Stomach (tissue), 19 donors: ENCODE measurements at places on chromosomes 3 and 15. TPM values are rescaled to one million over a fixed set of nuclear protein-coding genes. Genes with fewer than 3 reads are reported as not detected.
A peak's percentile ranks its signal among the peaks of the same experiment; 100 is the strongest.

DNA sequence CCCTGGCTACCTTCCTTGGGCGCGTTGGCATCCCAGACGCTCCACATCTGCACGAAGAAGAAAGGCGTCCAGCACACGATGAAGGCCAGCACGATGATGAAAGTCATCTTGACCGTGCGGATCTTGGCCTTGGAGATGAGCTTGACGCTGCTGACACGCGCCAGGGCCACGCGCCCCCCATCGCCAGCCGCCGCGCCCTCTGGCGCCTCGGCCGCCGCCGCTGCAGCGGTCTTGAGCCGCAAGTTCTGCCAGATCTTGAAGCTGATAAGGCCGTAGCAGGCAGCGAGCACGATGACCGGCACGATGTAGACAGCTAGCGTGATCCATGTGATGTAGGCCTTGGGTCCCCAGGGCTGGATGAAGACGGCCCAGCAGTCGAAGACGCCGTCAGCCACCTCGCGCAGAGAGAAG, 2.2 kb downstream of the OXTR start:
- no peak for DNase-seq
- H3K4me3 ChIP-seq: peak overlapping the region; percentile 46
- H3K27ac ChIP-seq: no peak overlapping the region
- no peaks in the 10 kb centered on the region for H3K36me3 ChIP-seq

GRCh38 chr3:168058481-168058880, 37.2 kb downstream of the GOLIM4 start:
- DNase-seq: no peak
- H3K4me1 ChIP-seq: peaks cover 30% of the 10 kb centered on the region
- no peaks in the 10 kb centered on the region for H3K27me3 ChIP-seq
- no peak overlapping the region for H3K27ac ChIP-seq
- no peak overlapping the region for H3K4me3 ChIP-seq

DNA sequence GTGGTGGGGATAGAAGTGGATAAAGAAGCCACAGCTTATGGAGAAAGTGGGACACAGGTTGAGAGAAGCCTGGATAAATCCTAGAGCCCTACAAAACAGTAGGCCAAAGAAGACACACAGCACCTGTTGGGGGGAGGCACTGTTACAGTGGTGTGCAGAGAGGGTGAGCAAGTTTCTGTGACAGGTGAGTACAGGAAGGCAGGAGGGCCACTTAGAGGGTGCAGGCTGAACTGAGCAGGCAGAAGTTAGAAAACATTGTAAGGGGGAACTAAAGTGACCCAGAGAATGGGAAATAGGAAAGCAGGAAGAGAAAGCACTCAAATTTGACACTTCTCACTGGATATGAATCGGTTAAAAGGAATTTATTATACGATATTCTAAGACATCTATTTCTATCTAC, 146.1 kb upstream of the TMCO5A start:
- no peaks in the 10 kb centered on the region for H3K36me3 ChIP-seq
- no peak overlapping the region for H3K4me3 ChIP-seq
- no peak for DNase-seq
- no peaks in the 10 kb centered on the region for H3K27me3 ChIP-seq
- no peak overlapping the region for H3K27ac ChIP-seq

HES1 gene
- 101 TPM for total RNA-seq

TP53BP1 gene
- 18.0 TPM for total RNA-seq

DNA sequence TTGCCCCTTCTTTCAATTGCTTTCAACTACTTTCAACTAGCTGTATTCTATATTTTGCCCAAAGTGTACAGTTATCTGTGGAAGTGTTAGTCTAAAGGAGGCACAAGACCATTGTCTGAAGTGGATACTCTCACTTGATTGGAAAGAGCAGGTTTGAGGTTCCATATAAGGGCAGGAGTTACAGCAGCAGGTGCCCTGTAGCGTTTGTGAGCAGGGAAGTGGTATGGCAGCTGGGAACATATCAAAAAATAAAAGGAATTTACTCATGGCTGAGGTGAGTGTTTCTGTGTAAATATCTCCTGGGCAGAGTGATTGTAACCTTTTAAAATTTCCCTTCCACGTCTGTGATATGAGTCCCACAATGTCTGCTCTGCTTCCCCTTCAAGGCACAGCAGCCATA, 38.5 kb upstream of the DNAJC13 start:
- H3K36me3 ChIP-seq: no peaks in the 10 kb centered on the region
- H3K27me3 ChIP-seq: no peaks in the 10 kb centered on the region
- no peak overlapping the region for H3K4me3 ChIP-seq
- no peak overlapping the region for H3K27ac ChIP-seq

DNA sequence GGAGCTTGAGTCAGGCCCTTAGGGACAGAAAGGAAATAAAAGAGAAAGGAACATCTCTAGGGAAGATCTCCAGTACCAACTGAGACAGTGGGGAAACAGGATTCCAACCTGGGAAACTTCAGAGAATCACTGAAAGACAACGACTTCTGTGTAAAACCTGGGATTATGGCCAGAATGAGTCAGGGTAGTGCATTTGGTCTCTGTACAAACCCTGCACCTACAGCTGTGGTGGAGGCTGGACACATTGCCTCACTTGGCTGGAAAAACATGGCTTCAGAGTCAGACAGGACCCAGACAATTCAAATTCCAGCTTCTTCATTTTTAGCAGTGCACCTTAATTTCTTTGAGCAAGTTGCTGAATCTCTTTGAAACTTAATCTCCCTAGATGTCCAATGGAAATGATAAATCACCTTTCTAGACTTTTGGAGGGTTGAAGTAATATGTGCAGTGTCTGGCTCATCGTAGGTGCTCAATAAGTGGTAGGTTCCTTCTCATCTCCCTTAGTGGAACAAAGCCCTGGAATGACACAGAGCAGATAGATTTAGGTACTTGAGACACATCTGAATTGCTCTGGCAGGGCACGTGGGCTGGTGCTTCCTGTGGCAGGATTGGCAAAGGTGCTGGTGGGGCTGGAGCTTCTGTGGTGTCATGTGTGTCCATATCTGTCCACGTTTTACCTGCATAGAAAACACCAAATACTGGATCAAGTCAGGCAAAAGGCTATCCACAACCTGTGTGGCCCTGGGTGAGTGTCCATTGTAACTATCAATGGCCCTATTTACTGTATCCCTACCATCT, 6.1 kb upstream of the CLSTN2 start:
- no peak overlapping the region for H3K4me3 ChIP-seq
- no peak for DNase-seq
- peaks cover 24% of the 10 kb centered on the region for H3K27me3 ChIP-seq
- no peaks in the 10 kb centered on the region for H3K36me3 ChIP-seq
- H3K27ac ChIP-seq: no peak overlapping the region

GRCh38 chr3:74479915-74480314, 134.5 kb downstream of the CNTN3 start:
- no peak overlapping the region for H3K4me3 ChIP-seq
- no peaks in the 10 kb centered on the region for H3K36me3 ChIP-seq
- DNase-seq: no peak
- no peak overlapping the region for H3K27ac ChIP-seq
- H3K4me1 ChIP-seq: no peaks in the 10 kb centered on the region

- DNase-seq: peak; percentile 76
- no peak overlapping the region for H3K4me3 ChIP-seq
- peak overlapping the region; percentile 41 for H3K27ac ChIP-seq
- no peaks in the 10 kb centered on the region for H3K36me3 ChIP-seq
These were observed 123.2 kb downstream of the BDH1 start for GRCh38 chr3:197432384-197433127.

DNA sequence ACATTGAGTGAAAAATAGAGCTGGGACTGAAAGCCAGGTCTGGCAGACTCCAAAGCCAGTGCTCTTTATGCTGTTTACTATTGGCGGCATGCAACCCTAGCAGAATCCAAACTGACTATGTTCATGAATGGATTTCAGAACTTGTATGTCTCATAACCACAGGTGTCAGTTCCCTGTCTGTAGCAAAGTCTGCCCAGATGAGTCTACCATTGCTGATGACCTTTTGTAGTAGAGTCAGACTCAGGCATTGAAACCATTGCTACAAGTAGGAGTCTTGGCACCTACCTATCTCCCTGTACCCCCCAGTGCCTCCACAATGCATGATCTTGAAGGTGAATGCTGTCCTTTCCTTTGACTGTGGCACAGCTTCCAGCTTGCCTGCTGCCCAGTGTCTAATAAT, 157.2 kb upstream of the ROPN1 start:
- no peak overlapping the region for H3K27ac ChIP-seq
- H3K27me3 ChIP-seq: no peaks in the 10 kb centered on the region
- no peak overlapping the region for H3K4me3 ChIP-seq
- H3K4me1 ChIP-seq: peaks cover 25% of the 10 kb centered on the region

FOXB1 gene
- not detected for total RNA-seq
